Psoas muscle (tissue), 8 donors: ENCODE measurements at places on chromosomes 13 and 19.

DNA sequence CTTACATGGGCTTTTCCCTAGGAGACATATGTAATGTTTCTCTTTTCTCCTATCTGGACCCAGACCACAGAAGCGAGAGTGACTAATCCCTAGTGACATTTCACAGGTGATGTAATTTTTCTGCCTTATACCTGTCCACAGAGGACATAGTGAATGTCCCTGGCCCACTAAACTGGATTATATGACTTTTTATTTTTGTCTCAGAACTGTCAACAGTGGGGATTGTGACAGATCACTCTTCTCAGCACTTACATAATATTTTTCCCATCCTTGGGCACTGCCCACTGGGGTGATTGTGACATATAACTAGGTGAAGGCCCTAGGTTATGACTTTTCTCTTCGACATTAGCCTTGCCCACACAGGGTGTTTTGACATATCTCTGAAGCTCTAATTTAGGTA is 7.9 kb upstream of the ZNF726 start:
- H3K4me1 ChIP-seq = no peaks in the 10 kb centered on the region
- no peak overlapping the region for H3K27ac ChIP-seq
- H3K36me3 ChIP-seq = no peaks in the 10 kb centered on the region
- peaks cover 3% of the 10 kb centered on the region for H3K27me3 ChIP-seq
- DNase-seq = no peak
- no peak overlapping the region for H3K4me3 ChIP-seq

- peak overlapping the region; percentile 84 for H3K27ac ChIP-seq
- no peaks in the 10 kb centered on the region for H3K36me3 ChIP-seq
- H3K4me3 ChIP-seq = peak overlapping the region; percentile 81
- peaks cover 24% of the 10 kb centered on the region for H3K4me1 ChIP-seq
- no peaks in the 10 kb centered on the region for H3K27me3 ChIP-seq
- DNase-seq = peak; percentile 90
These were observed 1.5 kb upstream of the GADD45B start for GRCh38 chr19:2474232-2475017.

- peaks cover 42% of the 10 kb centered on the region for H3K4me1 ChIP-seq
- H3K27me3 ChIP-seq = no peaks in the 10 kb centered on the region
- no peak for DNase-seq
- peaks cover 8% of the 10 kb centered on the region for H3K36me3 ChIP-seq
- no peak overlapping the region for H3K4me3 ChIP-seq
These were observed 63.9 kb downstream of the LATS2 start for GRCh38 chr13:20997301-20998161.

DNA sequence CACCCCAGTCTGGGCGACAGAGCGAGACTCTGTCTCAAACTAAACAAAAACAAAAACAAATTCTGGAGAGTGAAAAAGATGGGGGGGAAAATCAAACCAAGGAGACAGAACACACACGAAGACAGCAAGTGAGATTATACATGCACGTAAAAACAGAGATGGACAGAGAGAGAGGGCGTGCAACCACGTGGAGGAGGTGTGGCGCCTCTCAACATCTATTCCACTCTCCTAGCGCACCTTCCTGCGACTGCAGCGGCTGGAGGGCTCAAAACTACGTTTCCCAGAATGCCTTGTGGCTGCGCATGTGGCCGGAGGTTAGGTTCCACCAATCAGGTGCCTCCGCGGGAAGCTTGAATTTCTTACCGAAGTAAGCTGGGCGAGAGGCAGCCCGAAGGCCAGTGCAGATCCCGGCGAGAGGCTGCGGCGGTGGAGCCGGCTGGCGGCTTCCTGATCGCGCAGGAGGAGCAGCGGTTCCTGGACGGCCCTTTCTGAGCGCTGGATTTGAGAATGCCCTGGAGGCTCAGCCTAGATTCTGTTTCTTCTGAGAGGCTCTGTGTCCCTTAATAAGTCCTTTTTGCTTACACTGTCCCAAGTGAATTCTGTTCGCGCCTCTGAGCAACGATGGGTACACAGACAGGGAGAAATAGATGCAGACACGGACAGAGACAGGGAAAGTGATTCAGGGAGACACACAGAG is 13.1 kb upstream of the NANOS2 start:
- H3K4me3 ChIP-seq = peak overlapping the region; percentile 15
- peak; percentile 84 for DNase-seq
- no peaks in the 10 kb centered on the region for H3K27me3 ChIP-seq
- peaks cover 5% of the 10 kb centered on the region for H3K4me1 ChIP-seq

DNA sequence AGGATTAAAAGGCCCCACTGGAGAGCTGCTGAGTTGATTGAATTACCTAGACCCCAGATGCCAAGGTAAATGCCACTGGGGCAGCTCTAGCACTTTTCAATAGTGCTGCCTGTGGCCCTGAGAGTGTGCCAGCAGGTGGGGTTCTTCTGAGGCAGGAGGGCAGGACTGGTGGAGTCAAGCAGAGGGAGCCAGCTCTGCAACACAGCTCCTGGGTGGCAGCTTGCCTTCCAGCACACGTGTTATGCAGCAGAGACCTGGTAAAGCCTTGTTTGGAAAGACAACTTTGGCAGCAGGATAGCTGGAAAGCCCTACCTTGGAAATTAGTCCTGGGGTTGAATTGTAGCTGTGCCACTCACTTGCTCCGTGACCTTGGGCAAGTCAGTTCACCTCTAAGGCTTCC is 306.6 kb downstream of the ATP8A2 start:
- H3K27me3 ChIP-seq = no peaks in the 10 kb centered on the region
- no peak overlapping the region for H3K4me3 ChIP-seq
- H3K4me1 ChIP-seq = peaks cover 10% of the 10 kb centered on the region
- H3K36me3 ChIP-seq = no peaks in the 10 kb centered on the region
- peak overlapping the region; percentile 77 for H3K27ac ChIP-seq

DNA sequence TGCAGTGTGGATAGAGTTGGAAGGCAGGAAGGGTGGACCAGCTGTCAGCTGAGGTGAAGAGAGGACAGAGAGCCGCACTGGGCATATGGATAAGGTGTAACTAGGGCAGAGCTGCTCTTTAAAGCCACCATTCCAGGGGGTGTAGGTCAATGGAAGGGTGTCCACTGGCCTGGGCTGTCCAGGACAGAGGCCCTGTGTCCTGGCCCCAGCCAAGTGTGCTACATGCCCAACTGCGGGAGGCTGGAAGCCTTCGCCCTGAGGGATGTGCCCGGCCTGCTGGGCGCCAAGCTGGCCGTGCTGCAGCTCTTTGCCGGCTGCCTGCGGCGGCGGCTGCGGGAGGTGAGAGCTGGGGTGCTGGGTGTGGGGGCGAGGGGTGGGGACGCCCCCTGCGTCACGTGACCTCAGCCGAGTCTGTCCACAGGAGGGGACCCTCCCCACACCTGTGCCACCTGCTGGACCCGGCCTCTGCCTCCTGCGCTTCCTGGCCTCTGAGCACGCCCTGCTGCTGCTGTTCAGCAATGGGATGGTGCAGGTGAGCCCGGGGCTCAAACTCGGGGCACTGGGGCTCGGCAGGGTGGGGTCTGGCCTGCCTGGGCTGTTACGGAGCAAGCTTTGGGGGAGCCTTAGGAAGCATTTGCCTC is 9.8 kb downstream of the PLK5 start:
- H3K4me3 ChIP-seq = no peak overlapping the region
- no peaks in the 10 kb centered on the region for H3K4me1 ChIP-seq

DNA sequence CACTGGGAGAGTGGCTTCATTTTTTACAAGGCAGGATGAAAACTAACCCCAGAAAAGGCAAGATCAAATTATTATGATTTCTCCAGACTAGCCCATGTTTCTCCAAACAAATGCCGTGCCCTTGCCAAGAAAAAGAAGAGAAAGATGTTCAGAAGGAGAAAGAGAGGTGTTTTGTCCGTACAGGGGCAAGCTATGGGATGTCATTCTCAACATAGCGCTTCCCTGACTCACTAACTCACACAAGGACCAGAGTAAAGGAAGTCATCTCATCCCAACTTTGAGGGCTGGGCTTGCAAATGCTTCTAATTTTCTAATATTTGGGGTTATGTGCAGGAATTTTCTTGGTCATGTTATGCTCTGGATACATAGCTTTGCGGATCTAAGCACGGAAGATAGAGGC is 224.2 kb upstream of the MAB21L1 start:
- H3K27ac ChIP-seq = no peak overlapping the region
- peaks cover 7% of the 10 kb centered on the region for H3K27me3 ChIP-seq
- no peaks in the 10 kb centered on the region for H3K4me1 ChIP-seq
- no peak for DNase-seq
- H3K4me3 ChIP-seq = no peak overlapping the region

DNA sequence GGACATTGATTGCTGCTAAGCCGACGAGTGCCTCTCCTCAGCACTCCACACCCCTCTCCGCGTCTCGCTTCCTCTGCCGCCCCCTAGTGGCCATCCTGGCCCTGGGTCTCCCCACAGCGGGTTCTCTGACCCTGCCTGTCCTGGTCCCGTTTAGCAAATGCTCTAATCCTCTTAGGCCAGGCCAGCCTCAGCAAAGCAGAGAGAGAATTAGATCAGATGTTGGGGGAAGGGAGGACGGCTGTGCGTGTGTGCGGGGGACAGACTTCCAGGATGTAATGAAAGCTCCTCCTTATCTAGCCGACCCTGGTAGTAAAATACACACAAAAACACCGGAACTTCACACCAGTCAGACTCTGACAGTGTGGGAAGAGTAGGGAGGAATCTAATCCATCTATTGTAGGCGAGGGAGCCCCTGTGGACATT is 4.5 kb downstream of the TPRX2 start:
- no peaks in the 10 kb centered on the region for H3K36me3 ChIP-seq
- peak; percentile 82 for DNase-seq
- H3K4me1 ChIP-seq = no peaks in the 10 kb centered on the region
- no peak overlapping the region for H3K27ac ChIP-seq
- H3K4me3 ChIP-seq = no peak overlapping the region

DNA sequence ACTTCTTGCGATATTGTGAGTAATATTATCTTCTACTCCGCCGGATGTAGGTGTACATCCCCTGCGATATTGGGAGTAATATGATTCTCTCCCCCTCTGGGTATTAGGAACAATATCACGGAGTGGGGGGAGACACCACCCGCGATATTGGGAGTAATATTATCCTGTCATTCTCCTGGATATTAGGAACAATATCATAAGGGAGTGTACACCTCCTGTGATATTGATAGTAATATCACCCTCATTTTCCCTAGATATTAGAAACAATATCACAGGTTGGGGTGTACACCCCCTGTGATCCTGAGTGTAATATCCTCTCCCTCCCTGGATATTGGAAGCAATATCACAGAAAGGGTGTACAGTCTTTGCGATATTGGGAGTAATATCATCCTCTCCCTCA is 64.3 kb upstream of the CEACAM21 start:
- H3K27me3 ChIP-seq = peaks cover 1% of the 10 kb centered on the region
- no peak overlapping the region for H3K4me3 ChIP-seq
- no peak for DNase-seq
- H3K27ac ChIP-seq = no peak overlapping the region
- no peaks in the 10 kb centered on the region for H3K4me1 ChIP-seq
- H3K36me3 ChIP-seq = no peaks in the 10 kb centered on the region

DNA sequence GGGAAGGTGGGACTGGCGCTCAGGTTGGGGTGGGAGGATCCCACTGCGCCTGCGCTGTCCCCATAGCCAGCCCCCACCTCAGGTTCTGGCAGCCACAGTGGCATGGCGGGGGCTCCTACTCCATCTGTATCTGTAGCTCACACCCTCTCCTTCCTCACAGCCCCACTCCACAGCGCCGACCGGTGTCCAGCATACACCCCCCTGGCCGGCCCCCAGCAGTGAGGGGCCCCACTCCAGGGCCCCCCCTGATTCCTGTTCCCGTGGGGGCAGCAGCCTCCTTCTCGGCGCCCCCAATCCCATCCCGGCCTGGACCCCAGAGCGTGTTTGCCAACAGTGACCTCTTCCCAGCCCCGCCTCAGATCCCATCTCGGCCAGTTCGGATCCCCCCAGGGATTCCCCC is 6.0 kb downstream of the TMED1 start:
- no peak overlapping the region for H3K27ac ChIP-seq
- H3K4me3 ChIP-seq = no peak overlapping the region
- peaks cover 3% of the 10 kb centered on the region for H3K4me1 ChIP-seq

GRCh38 chr13:76733671-76734070 is 152.5 kb downstream of the KCTD12 start:
- DNase-seq = no peak
- no peaks in the 10 kb centered on the region for H3K27me3 ChIP-seq
- no peaks in the 10 kb centered on the region for H3K36me3 ChIP-seq
- no peaks in the 10 kb centered on the region for H3K4me1 ChIP-seq

- peak overlapping the region; percentile 71 for H3K4me3 ChIP-seq
- peaks cover 18% of the 10 kb centered on the region for H3K4me1 ChIP-seq
- no peaks in the 10 kb centered on the region for H3K27me3 ChIP-seq
- peak; percentile 86 for DNase-seq
These were observed 958 bp downstream of the CA11 start for GRCh38 chr19:48644839-48645619.

GRCh38 chr19:10863107-10863717 is 8.1 kb upstream of the CARM1 start:
- H3K36me3 ChIP-seq = no peaks in the 10 kb centered on the region
- H3K27ac ChIP-seq = no peak overlapping the region
- H3K4me1 ChIP-seq = no peaks in the 10 kb centered on the region

DNA sequence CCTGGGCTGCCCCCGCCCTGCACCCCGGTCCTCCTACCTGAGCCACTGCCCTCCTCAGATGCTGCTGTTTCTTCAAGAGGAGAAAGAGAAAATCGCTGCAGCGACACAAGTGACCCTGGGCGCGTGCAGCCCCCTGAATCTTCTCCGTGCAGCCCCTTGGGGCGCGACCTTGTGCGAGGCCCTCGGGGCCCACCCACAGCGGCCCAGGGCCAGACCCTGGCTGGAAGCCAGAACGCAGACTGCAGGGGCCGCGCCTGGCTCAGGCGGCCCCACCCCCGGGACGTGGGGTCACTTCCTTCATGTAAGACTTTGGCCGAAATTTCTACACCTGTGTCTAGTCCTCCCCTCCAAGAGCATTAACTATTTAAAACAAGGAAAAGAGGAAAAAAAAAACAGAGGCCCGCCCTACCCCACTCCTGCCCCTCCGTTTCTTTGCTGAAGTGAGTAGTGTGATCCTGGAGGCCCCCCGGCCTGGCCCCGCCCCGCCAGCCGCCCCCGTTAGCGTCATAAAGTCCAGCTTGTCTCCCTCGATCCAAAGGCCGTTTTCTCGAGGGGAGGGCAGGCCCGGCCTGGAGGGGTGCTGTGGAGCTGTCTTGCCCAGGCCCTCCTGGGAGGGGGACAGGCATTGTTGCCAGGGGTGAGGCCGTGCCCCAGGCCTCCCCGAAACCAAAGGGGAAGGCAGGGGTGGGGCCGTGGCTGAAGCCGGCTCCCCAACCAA is 35.3 kb downstream of the BTBD2 start:
- no peaks in the 10 kb centered on the region for H3K4me1 ChIP-seq
- no peak overlapping the region for H3K4me3 ChIP-seq
- H3K27ac ChIP-seq = no peak overlapping the region
- DNase-seq = no peak
